ENCODE measurements at places on chromosomes 2 and 18.

GRCh38 chr18:31046916-31047315, 4.4 kb upstream of the DSC3 start:
- DNase-seq: no peak

DNA sequence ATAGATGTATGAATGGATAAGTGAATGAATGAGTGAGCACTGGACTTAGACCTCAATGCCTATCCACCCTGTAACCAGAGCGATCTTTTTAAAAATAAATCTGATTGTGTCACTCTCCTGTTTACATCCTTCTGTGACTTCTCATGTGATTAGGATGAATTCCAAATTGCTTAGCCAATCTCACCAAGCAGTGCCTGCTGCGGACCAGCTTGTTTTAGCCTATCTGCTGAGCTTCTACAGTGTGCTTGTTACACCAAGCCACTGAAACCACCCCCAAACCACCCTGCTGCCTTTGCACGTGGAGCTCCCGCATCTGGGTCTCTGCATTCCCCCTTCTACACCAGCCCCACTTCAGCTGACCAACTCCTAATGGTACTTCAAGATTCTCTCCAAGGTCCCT, 265.4 kb downstream of the EN1 start:
- no peak for DNase-seq

DNA sequence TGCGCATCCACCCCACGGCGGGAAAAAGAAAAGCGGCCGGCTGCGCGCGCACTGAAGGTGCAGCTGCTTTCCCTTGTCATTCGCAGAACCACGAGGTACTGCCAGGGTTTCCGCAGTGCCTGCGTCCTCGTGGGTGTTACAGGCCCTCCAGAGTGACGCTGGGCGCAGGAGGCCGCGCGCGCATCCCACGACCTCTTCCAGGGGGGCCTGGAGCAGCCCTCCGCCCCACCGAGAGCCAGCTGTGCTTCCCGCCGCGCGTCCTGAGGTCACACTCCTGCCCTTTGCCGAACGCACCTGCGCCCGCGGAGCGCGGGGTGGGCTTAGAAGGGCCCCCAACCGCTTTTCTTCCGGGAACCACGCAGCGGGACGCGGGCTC, 378 bp upstream of the IAH1 start:
- no peak for DNase-seq

DNA sequence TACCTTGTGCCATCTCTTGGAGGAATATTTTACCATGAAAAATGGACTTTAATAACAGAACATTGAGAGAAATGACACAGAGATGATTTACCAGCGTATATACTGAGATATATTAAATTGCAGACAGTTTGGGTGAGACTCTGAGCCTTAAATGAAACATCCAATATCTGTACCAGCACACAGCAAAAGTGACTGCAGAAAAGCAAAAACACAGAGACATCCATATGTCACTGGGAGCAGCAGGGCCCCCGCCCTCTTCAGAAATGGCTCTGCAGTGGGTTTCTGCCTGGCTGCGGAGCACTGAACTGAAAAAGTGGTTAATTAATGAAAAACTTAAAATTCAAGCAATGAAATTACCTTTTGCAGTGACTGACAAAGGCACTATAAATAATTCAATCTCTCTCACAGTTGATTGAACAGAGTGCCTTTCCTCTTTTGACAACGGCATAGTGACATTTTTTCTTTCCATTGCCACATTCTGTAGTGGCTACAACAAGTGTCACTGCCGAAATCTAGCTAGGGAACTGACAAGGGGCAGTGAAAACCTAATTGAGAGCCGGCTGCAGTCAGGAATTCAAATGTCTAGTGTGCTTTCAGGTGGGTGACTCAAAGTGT, 353.4 kb downstream of the ALK start:
- DNase-seq: no peak

DNA sequence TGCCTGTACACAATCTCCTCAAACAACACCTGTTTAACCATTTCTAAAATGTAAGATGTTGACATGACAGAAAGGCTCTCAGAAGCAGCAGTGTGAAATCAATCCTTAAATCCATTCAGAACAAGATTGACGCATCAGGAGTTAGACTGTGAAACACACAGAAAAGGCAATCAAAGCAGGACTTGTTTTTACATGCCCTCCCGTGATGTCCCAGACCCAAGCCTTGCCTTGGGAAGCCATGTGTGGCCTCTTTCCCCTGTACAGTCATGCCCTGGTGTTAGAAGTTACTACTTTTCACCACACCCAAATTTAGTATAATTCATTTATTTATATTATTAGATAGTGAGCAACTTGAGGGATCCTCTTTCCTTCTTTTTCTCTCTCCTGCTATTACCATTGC, 115.7 kb downstream of the NCKAP5 start:
- DNase-seq: no peak
